ENCODE measurements at places on chromosomes 3 and 15. TPM values are rescaled to one million over a fixed set of nuclear protein-coding genes. Genes with fewer than 3 reads are reported as not detected.

The OSTN gene
- total RNA-seq, result not detected

The CACNA2D3 gene
- total RNA-seq, result not detected

The RBPMS2 gene
- total RNA-seq, result 0.09 TPM

The TFG gene
- 68.9 TPM for total RNA-seq

The PLA2G4E gene
- not detected for total RNA-seq

The MOBP gene
- not detected for total RNA-seq

The TFRC gene
- total RNA-seq, result 80.3 TPM

The MKRN3 gene
- total RNA-seq, result 0.65 TPM

The MB21D2 gene
- 5.6 TPM for total RNA-seq

The IFT122 gene
- 38.0 TPM for total RNA-seq

The NCBP2 gene
- 48.8 TPM for total RNA-seq

The NR2E3 gene
- total RNA-seq, result 0.63 TPM

The EFCC1 gene
- not detected for total RNA-seq

The CPLX3 gene
- total RNA-seq, result not detected

The NRROS gene
- total RNA-seq, result 2.9 TPM

The LRTM1 gene
- total RNA-seq, result not detected

The WNT7A gene
- not detected for total RNA-seq

The KNG1 gene
- total RNA-seq, result not detected

The GOLGA8S gene
- total RNA-seq, result under 0.01 TPM

The UBL7 gene
- total RNA-seq, result 50.3 TPM

The CLDN18 gene
- total RNA-seq, result not detected

The DPH6 gene
- total RNA-seq, result 51.3 TPM

The DCLK3 gene
- not detected for total RNA-seq

The PHC3 gene
- 65.6 TPM for total RNA-seq

The SEMA3F gene
- total RNA-seq, result 0.74 TPM

The SCAANT1 gene
- total RNA-seq, result not detected

The CD47 gene
- 113 TPM for total RNA-seq

The C3orf85 gene
- not detected for total RNA-seq

The ECT2 gene
- total RNA-seq, result 70.8 TPM

The PRICKLE2 gene
- total RNA-seq, result 22.0 TPM

The NOX5 gene
- total RNA-seq, result 0.27 TPM

The DISP2 gene
- 0.36 TPM for total RNA-seq

The RTP1 gene
- not detected for total RNA-seq

The SNX1 gene
- 55.0 TPM for total RNA-seq

The CCR4 gene
- total RNA-seq, result not detected

The SNURF gene
- total RNA-seq, result 8.7 TPM
